ENCODE measurements at places on chromosomes 6 and 20. TPM values are rescaled to one million over a fixed set of nuclear protein-coding genes. Genes with fewer than 3 reads are reported as not detected.

GRCh38 chr6:71033890-71034289, 77.0 kb upstream of the B3GAT2 start:
- DNase-seq = no peak

The NOX3 gene
- polyA plus RNA-seq = 2.0 TPM

DNA sequence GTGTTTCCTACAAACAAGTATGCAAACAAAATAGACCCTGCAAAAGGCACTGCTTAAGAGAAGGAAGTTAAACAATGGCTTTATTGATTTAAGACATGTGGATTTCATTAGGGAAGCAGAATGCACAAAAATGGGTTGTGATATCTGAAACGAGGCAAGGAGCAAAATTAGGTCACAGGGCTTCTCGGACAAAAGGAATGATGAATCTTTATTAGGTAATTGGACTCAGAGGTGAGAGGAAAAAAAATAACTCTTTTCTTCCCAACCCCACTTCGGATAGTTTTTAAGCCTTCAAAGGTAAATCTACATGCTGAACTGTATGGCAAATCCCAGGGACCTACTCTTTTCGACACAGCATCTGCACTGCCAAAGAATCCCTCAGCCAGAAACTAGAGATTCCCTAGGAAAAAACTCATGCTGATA, 183.0 kb upstream of the TAB2 start:
- no peak for DNase-seq

The HLA-G gene
- 0.53 TPM for polyA plus RNA-seq

The PI3 gene
- polyA plus RNA-seq = not detected

- no peak for DNase-seq
These were observed 125.1 kb upstream of the COL21A1 start for GRCh38 chr6:56372406-56372995.

The SEC63 gene
- 143 TPM for polyA plus RNA-seq

- DNase-seq = no peak
These were observed 482 bp downstream of the DDR1 start for GRCh38 chr6:30884521-30885480.

DNA sequence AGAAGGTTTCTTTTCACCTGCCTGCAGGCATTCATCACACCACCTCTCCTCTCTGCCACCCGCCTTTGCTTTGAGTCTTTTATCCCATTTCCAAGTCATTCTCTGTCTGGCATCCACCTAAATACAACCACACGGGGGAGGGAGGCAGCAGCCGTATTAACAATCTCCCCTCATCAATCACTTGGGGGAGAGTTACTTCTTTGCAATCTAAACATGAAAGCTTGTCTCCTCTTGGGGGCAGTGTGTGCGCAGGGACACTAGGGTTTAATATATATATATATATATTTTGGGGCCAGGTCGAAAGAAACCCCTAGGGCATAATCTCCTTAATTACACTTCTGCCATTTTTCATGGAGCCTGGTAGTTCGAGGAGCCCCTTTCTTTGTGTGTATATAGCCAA, 214.5 kb downstream of the TSHZ2 start:
- no peak for DNase-seq

The VWA7 gene
- polyA plus RNA-seq = 9.0 TPM

DNA sequence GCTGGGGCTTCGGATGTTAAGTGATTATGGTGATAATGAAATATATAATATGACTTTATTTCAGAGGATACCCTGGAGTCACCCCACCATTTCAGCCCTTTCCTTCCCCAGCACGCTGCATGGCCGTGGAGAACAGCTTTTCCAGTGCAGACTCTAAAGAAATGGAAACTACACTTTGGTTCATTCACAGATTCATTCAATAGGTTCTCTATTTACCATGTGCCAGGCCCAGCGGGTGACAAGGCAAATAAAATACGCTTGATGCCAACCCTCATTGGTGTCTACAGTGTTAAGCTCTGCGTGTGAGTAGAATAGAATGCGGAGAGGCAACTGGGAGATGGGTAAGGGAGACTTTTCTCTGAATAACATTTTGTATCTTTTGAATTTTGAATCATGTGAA, 89.7 kb downstream of the TCP11 start:
- no peak for DNase-seq

- DNase-seq = no peak
These were observed 196.2 kb downstream of the BTBD9 start for GRCh38 chr6:38443352-38444144.

The CST5 gene
- 0.44 TPM for polyA plus RNA-seq

Data from right renal pelvis (tissue), 4 donors.